Osteocyte (in vitro differentiated cells): ENCODE measurements at places on chromosomes 5 and 9. TPM values are rescaled to one million over a fixed set of nuclear protein-coding genes. Genes with fewer than 3 reads are reported as not detected.

The NUTM2F gene
- not detected in 2 replicates for total RNA-seq

DNA sequence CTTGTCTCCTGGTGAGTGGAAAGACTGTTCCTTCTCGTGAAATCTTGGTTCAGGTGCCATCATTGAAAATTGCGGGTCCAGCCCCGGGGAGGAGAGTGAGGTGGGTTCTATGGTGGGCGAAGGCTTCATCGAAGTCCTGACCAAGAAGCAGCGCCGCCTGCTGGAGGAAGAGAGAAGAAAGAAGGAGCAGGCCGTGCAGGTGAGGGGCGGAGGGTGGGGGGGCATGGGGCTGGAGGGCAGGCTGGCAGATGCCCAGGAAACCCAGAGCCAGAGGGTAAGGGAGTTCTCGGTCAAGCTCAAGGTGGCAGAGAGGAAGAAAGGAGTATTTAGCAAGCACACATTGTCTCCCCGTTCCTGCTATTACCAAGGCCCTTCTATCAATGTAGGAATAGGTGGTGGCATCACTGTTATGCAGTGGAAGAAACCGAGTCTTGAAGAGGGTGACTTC is 24.3 kb upstream of the POMT1 start:
- no peak for DNase-seq

The PCDHA1 gene
- total RNA-seq, result not detected in 2 replicates

- DNase-seq, result no peak
These were observed 9.0 kb downstream of the TLX3 start for GRCh38 chr5:171318026-171318425.

The TRPM3 gene
- 0.05 TPM in 1 of 2 replicates, not detected in the other for total RNA-seq

DNA sequence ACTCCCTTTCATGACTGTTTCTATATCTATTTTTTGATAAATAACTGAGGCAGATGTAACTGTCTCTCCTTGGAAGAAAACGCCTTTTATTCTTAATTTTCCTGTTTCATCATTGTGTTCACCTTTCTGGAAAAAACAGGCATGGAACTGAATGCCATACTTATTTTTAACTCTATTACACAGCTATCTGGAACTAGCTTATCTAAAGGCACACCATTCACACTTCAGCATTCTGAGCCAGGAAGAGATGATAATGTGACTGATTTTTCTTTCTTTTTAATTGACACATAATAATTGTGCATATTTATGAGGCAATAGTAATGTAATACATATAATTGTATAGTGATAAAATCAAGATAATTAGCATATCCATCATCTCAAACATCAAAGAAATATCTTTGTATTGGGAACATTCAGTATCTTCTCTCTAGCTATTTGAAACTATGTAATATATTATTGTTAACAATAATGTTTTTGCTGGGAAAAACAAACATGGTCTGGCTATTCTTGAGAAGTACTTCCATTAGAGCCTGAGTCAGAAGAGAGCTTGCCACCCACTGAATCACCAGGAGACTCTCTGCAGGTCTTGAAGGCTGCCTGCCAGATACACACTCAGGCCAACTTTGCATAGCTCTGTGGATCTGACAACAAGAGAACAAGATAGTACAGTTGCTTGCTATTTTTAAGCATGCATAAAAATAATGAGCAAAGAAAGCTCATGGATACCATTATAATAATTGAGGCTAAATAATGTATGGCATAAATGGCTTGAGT is 501.0 kb upstream of the EDIL3 start:
- DNase-seq, result no peak

DNA sequence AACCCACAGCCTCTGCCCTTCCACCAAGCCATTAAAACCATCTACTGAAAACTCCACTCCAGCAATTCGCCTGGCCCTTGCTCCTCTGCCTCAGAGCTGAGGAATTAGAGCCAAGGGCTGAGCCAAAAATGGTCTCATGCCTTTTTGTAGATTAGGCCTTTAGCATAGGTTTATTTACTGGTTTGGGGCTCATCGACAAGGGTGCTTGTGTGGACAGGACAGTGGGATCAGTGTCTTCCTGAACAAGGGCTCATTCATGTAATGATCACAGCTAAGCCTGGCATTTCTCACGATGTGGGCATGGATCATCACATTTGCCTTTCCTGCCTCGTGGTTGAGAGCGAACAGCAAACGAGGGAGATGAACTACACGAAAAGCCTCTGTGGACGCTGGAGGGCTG is 59.2 kb upstream of the PHF24 start:
- DNase-seq, result no peak

- DNase-seq, result no peak
These were observed 33.4 kb upstream of the SLC6A19 start for GRCh38 chr5:1167728-1168709.
